ENCODE measurements at places on chromosomes 2 and 18.

- peak; percentile 38 for DNase-seq
Measured at GRCh38 chr2:105919191-105919811, 174.6 kb downstream of the NCK2 start.

DNA sequence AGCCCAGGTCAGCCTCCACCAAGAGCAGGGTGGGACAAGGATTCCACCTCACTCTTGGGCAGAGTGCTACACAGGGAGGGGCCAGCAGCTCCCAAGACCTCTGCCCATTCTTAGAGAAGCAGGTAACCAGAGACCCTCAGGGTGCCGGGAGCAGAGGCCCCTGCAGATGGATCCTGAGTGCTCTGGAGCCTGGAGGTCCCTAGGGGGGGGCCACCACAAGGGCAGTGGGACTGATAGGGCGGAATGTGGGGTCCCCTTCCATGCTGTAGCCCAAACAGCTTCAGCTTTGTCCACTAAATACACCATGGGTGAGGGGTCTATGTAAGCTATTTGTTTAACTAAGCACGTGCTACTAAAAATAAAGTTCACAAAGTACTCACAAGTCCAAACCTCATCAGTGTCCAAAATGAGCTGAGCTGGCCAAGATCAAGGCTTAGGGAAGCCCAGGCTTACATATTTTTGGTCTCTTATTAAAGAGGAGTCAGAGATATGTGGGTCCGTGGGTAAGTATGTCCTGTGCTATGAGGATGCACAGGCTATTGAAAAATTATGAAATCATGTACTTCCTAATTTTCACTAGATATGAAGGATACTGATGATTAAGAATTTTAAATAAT is 21.5 kb upstream of the GPC1 start:
- DNase-seq, result no peak

- no peak for DNase-seq
Measured at GRCh38 chr18:32026491-32027086, 8.0 kb downstream of the RNF125 start.

GRCh38 chr2:83291083-83291482 is 1168.0 kb downstream of the SUCLG1 start:
- DNase-seq, result no peak

GRCh38 chr18:80154293-80154692 is 45.2 kb downstream of the ADNP2 start:
- peak; percentile 29 for DNase-seq

GRCh38 chr2:164913640-164914350 is 41.5 kb downstream of the SLC38A11 start:
- peak; percentile 41 for DNase-seq

DNA sequence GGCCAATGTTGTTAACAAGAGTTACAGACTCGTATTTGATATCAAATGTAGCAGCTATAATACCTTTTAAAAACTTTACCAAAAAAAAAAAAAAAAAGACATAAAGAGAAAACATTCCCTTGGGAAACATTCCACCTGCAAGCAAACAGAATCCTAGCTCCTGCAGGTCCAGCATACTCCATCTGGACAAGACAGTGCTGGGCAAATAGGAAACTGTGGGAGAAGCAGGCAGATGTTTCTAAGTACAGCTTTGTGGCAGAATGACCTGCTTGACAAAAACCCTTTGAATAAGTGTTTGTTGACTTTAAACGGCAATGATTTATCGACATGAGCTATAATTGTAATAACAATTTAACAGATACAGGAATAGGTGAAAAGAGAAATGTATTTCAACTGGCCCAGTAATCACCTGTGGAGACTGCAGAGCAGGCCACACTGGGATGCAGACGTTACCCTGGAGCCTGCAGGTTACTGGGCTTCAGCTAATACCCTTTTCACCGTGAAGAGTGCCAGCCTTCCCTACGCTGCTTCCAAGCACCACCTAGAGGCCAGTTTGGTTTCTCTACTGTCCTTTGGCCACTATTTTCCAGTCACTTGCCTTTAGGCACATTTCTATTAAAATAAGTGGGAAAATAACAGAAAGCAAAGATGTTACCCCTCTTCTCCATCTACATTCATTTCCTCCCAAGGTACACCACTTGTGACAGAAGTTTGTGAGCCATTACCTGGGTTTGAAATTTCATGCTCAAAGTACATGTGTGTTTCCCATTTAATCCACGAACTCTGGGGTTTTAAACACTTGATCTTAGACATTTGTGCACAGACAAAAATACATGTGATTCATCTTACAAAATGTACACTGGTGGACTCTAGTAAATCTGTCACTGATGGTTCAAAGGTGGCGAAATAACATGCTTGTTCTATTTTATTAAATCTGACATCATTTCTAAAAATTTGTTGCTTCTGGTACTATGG is 96.9 kb upstream of the ZNF397 start:
- peak; percentile 69 for DNase-seq

DNA sequence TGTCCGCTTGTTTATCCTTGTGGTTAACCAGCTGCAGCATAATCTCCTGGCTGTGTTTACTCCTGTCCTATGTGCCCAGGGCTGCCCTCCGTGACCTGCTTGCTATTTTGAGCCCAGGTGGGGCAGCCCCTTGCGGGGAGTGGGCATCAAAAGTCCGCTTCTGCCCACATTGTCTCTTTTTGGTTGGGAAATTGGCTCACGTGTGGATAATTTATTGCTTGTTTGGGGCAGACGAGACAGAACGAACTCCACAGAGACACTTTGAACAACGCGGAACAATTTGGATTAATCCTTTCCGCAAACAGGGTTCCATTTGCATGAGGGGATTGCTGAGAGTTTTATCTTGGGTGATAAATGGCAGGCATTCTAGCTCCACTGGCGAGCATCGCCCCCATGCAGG is 8.1 kb upstream of the CXCR4 start:
- DNase-seq, result no peak

GRCh38 chr2:143607231-143608062 is 478.2 kb downstream of the ARHGAP15 start:
- DNase-seq, result no peak

DNA sequence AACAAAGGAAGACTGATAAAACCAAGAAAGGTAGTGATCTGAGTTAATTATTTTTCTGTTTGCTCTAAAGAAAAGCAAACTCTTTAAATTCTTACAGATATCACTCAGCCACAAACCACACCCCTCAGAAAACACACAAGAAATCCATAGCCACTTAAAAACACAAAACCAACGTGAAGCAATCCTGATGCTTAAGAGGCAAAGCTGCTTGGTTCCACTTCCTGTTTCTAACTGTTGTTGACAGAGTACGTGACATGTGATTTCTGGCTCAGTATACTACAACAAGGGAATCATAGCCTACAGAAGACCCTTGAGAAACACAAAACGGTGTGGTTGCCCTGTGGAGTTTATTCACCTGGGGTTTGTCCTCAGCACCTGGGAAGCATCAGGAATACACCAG is 240.9 kb upstream of the APCDD1 start:
- peak; percentile 71 for DNase-seq

DNA sequence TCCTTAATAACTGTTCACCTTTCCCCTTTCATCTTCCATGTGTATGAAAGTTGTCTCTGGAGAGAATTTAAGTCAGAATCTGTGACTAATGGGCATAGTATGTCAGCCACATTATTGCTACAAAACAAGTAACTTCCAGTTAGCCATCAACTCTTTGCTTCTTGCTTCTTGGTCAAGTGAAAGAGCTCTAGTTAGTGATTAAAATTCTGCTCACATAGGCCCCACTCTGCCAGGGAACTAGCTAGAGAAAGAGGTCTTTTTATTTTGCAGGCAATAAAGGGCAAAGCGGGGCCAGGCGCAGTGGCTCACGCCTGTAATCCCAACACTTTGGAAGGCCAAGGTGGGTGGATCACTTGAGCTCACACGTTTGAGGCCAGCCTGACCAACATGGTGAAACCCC is 64.6 kb downstream of the COLEC12 start:
- DNase-seq, result peak; percentile 51

DNA sequence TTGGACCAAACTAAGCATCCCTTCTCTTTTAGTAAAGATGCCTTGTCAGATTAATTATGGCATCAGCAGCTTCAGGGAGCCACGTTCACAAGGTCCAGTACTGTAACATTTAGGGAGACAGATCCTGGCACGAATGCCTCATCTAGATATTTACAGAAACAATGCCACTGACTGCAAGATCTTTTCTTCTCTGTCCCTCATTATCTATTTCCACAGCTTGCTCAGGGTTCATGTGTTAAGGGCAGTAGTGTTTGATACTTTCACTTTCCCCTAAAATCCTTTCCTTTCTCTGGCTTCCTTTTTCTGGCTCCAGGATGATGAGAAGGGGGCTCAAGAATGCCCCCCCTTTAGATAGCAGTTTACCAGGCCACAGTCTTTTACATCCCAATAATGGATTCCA is 393.9 kb downstream of the BCL11A start:
- DNase-seq, result no peak

GRCh38 chr2:31302940-31303563 is 69.1 kb downstream of the EHD3 start:
- no peak for DNase-seq

DNA sequence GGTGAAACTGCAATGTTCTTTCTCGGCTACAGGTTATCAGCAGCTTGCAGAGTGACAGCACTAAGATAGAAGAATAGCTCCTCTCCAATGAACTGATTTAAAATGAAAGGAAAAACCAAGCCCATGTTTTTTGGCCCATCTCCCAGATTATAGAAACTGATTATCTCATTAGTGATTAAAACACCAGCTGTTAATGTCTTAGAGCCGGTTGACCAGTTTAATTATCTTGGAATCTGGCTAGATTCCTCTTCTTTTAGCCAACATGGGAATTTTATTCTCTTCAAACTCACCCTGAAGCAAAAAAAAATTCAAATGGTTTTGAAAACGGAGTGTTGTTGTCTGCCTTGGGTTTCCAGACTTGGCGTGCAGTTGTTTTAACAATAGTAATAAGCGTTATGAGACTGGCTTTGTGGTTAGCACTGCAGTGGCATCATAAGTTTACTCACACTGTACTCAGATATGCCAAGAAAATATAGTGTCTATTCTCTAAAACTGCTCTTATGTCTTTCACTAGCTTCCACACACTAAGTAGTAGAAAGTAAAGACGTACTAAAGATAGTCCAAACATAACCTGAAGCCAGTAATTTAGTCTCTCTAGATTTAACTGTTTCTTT is 665.3 kb downstream of the STK39 start:
- DNase-seq, result no peak

GRCh38 chr2:111238296-111238695 is 117.6 kb downstream of the BCL2L11 start:
- no peak for DNase-seq

- no peak for DNase-seq
Measured at GRCh38 chr18:53408271-53408670, 816.2 kb downstream of the MBD2 start.

DNA sequence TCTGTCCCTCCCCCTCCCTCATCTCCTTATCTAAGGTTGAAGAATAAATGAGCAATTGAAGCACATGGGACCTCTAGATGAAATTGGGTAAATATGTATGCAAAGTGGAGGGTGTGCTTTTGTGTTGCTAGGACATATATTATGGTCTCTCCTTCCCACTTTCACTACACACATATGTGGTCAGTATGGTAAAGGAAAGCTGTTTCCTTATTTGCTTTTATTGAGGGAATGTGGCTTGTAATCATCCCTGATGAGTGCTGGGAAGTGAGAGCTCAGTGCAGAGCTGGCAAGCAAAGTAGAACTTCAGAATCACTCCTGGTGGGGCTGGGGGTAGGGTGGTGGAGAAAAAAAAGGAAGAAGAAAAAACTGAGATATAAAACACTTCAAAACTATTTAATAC is 189.9 kb upstream of the ATP5MC3 start:
- no peak for DNase-seq

- peak; percentile 29 for DNase-seq
Measured at GRCh38 chr2:43218702-43219382, 7.6 kb downstream of the ZFP36L2 start.

- no peak for DNase-seq
Measured at GRCh38 chr18:56851774-56852173, 200.6 kb downstream of the WDR7 start.

GRCh38 chr2:200693836-200694470 is 108.1 kb downstream of the AOX1 start:
- DNase-seq, result peak; percentile 69

GRCh38 chr2:79723830-79724229 is 211.0 kb downstream of the CTNNA2 start:
- peak; percentile 86 for DNase-seq

DNA sequence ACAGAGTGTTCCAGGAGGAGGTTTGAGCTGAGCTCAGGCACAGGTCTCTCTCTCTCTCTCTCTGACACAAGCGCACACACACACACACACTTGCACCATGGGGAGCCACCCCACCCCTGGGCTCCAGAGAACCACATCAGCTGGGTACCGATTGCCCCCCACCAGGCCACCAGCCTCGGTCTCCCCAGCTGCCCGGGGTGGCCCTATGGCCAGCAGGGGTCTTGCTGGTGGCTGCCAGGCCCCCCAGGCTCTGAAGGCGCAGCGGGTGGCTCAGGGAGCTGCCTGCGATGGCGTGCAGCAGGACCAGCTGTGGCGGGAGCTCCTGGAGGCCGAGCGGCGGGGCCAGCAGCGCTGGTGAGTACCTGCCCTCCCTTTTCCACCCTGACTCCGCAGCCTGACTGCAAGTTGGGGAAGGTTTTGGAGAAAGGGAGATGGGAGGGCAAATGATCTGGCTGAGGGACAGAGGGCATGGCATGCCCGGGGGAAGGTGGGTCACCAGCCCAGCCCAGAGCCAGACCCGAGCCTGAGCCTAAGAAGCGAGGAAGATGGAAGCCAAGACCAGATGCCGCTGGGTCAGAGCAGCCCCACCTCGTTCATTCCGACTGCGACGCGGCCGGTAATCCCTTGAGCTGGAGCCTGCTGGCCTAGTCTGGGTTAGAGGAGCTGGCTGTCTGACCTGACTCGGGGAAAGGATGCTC is 21.9 kb upstream of the SLC66A3 start:
- DNase-seq, result peak; percentile 11

- DNase-seq, result no peak
Measured at GRCh38 chr18:75492852-75493251, 65.3 kb upstream of the SMIM21 start.

DNA sequence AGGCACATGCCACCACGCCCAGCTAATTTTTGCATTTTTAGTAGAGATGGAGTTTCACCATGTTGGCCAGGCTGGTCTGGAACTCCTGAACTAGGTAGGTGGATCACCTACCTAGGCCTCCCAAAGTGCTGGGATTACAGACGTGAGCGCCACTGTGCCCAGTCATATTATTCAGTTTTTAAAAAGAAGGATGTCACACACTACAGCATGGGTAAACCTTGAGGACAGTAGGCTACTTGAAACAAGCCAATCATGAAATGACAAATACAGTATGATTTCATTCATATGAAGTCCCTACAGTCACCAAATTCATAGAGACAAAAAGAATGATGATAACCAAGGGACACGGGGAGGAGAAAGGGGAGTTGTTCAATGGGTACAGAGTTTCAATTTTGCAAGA is 31.1 kb upstream of the ARHGEF4 start:
- no peak for DNase-seq

- no peak for DNase-seq
Measured at GRCh38 chr2:42823744-42824453, 31.5 kb upstream of the HAAO start.

DNA sequence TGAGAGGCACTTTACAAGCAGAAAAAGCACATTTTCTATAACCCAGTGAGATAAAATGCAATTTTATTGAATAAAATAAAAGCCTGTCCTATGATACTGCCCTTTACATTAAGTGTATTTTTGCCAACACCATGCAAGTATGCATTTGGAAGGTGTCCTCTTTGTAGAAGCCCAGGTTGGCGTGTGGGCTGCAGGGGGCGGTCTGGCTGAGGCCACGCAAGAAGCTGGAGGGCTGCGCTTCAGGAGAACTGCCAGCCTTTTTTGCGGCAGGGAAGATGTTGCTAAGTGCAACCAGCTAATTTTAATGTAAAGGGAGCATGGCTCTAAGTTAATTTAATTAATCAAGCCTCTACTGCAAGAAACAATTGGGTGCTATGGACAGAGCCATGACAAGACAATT is 562.8 kb upstream of the SALL3 start:
- no peak for DNase-seq
